Fibroblast of lung (primary cell): ENCODE measurements at places on chromosomes 4 and X. TPM values are rescaled to one million over a fixed set of nuclear protein-coding genes. Genes with fewer than 3 reads are reported as not detected.

The APLN gene
- total RNA-seq: 0.17 and 3.6 TPM in 2 replicates

The XPNPEP2 gene
- total RNA-seq: 0.17 and 1.5 TPM in 2 replicates

The CT45A2 gene
- total RNA-seq: not detected in 2 replicates

The RTL5 gene
- total RNA-seq: 2.8 and 4.5 TPM in 2 replicates

The KLF8 gene
- 1.0 and 3.0 TPM in 2 replicates for total RNA-seq

The ADAM29 gene
- not detected in 2 replicates for total RNA-seq

The SOWAHD gene
- 0.26 and 0.83 TPM in 2 replicates for total RNA-seq

The DDIT4L gene
- 3.3 and 6.4 TPM in 2 replicates for total RNA-seq

The SOX3 gene
- total RNA-seq: not detected in 2 replicates

The ZNF711 gene
- total RNA-seq: 0.50 and 1.0 TPM in 2 replicates

The SERTM2 gene
- under 0.01 TPM in 2 replicates for total RNA-seq

The CTAG2 gene
- not detected in 2 replicates for total RNA-seq

The XKRX gene
- total RNA-seq: under 0.01 and 0.17 TPM in 2 replicates
